GM23248 (cell line): ENCODE measurements at places on chromosomes 1 and 21. TPM values are rescaled to one million over a fixed set of nuclear protein-coding genes. Genes with fewer than 3 reads are reported as not detected.
A peak's percentile ranks its signal among the peaks of the same experiment; 100 is the strongest.

The EIF4G3 gene
- total RNA-seq, result 43.1 and 65.5 TPM in 2 replicates

GRCh38 chr1:230682274-230682673, 31.6 kb downstream of the AGT start:
- peak; percentile 9 for DNase-seq

The ZNF648 gene
- not detected in 2 replicates for total RNA-seq

The CACHD1 gene
- 5.6 and 9.3 TPM in 2 replicates for total RNA-seq

GRCh38 chr1:1604374-1605033, 4.6 kb upstream of the FNDC10 start:
- no peak for DNase-seq

DNA sequence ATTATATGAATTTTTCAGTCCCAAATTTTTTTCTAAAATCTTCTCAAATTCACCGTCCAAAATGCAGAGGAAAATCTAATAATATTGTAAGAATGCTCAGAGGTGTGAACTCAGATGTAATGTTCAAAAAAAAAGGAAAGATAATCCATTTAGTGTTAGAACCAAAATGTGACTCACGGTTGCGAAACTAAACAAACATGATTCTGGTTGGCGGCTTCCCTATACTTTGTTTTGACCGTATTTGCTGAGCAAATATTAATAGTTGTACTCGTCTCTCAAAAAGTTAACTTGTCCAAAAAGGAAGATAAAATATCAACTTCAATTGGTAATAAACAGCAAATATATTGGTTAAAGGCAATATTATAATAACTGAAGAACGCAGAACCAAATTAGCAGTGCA, 34.4 kb downstream of the ZSWIM5 start:
- peak; percentile 24 for DNase-seq

DNA sequence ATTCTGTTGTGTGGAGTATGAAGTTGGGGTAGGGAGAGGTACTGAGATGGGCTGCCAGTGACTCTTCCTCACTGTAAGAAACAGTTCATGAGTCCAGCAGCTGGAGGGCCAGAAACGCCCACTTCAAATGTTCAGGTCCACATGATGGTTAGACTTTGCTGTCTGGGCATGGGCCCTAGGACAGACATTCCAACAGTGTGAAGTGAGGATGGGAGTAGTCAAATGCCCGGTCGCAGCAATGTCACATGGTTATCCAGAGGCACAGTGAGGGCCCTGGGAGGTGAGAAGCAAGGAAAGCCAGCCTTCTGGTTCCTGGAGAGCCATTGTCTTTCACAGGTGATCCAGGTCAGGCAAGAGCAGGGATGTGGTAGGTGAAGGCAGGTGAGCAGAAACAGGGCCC, 304.4 kb downstream of the HHAT start:
- no peak for DNase-seq

The DLGAP3 gene
- total RNA-seq, result 0.11 TPM in 1 of 2 replicates, not detected in the other

- no peak for DNase-seq
Measured at GRCh38 chr21:17782051-17782450, 37.1 kb downstream of the C21orf91 start.

The DENND1B gene
- total RNA-seq, result 21.3 and 28.1 TPM in 2 replicates

The ZYG11B gene
- 56.1 and 57.9 TPM in 2 replicates for total RNA-seq

DNA sequence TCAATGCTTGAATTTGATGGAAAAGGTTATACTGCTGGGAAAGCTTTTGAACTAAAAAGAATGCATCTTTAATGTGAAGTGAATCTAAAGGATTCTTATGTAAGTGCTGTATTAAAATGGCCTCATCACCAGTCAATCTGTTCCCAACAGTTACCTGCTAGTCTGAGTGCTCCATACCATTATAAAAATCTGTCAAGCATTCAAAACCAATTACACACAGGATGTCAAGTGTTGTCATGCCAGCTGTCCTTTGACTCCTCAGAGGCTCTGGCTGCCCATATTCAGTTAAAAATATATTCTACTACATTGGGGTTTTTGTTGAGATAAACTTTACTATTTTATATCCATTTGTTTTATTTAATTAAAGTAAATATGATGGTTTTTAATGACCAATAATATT, 1587.7 kb downstream of the AMY1C start:
- DNase-seq, result no peak

GRCh38 chr1:76145332-76145731, 70.8 kb downstream of the ST6GALNAC3 start:
- no peak for DNase-seq

- DNase-seq, result peak; percentile 68
Measured at GRCh38 chr1:213987422-213987926, 299 bp upstream of the PROX1 start.

DNA sequence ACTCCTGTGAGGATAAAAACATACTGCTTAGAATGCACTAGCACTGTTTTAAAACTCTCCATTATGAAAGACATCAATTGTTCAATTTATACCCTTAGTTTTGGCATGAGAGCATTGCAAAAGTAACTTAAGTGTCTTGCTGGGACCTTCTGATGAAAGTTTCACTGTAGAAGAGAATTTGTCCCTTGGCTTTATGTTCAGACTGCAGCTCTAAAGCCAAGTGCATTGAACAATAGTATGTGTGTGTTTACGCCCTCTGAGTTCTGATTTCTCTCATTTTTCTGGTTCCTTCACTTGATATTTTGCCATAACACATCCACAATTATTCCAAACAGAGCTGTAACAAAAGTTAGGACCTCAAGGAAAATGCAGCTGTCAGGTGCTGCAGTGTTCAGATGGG, 474.6 kb downstream of the DISC1 start:
- DNase-seq, result no peak

The SRGAP2C gene
- total RNA-seq, result 11.5 and 21.5 TPM in 2 replicates

DNA sequence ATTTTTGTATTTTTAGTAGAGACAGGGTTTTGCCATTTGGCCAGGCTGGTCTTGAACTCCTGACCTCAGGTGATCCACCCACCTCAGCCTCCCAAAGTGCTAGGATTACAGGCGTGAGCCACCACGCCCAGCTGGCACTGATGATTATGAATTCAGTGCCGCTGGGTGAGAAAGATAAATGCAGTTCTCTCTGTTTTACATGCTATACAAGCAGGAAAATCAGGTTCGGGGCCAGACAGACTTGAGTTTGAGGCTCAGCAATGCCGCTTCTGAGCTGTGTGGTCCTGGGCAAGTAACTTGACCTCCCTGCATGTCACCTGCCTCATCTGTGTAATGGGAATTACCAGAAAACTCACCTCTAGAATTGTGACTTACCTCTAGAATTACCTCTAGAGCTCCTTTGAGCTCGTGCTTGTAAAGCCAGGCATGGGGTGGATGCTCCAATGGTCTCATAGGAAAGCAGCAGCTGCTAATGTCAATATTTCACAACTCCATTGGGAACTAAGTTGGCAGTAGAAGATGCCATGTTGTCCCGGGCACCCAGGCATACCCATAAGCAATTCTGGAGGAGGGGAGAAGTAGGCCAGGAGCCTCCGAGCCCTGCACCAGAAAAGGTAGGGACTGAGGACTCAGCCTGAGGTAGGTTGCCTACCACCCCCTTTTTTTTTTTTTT, 119.8 kb upstream of the SLC25A33 start:
- no peak for DNase-seq

GRCh38 chr1:231838521-231838920, 211.9 kb downstream of the DISC1 start:
- no peak for DNase-seq

DNA sequence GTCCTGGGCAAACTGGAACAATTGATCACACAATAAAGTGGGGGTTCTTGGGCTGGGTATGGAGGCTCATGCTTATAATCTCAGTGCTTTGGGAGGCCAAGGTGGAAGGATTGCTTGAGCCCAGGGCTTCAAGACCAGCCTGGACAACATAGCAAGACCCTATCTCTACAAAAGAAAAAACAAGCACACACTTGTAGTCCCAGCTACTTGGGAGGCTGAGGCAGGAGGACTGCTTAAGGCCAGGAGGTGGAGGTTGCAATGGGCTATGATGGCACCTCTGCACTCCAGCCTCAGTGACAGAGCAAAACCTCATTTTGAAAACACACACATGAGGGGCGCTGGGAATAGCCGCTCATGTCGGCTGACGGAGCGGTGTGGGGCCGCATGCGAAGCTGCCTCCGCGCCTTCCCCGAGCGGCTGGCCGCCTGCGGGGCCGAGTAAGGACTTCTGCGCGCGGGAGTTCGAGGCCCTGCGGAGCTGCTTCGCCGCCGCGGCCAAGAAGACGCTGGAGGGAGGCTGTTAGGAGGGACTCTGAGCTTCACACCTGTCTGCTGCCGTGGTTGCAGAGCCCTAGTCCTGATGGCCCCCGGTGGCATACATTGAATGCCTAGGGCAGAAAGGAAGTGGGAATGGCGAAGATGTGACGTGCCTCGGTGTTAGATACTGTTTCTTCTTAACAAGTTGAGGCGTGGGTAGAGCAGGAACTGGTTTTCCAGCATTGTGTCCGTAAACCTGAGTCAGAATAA, 59.5 kb downstream of the ACBD3 start:
- no peak for DNase-seq
